ENCODE measurements at places on chromosomes 1 and 21.

DNA sequence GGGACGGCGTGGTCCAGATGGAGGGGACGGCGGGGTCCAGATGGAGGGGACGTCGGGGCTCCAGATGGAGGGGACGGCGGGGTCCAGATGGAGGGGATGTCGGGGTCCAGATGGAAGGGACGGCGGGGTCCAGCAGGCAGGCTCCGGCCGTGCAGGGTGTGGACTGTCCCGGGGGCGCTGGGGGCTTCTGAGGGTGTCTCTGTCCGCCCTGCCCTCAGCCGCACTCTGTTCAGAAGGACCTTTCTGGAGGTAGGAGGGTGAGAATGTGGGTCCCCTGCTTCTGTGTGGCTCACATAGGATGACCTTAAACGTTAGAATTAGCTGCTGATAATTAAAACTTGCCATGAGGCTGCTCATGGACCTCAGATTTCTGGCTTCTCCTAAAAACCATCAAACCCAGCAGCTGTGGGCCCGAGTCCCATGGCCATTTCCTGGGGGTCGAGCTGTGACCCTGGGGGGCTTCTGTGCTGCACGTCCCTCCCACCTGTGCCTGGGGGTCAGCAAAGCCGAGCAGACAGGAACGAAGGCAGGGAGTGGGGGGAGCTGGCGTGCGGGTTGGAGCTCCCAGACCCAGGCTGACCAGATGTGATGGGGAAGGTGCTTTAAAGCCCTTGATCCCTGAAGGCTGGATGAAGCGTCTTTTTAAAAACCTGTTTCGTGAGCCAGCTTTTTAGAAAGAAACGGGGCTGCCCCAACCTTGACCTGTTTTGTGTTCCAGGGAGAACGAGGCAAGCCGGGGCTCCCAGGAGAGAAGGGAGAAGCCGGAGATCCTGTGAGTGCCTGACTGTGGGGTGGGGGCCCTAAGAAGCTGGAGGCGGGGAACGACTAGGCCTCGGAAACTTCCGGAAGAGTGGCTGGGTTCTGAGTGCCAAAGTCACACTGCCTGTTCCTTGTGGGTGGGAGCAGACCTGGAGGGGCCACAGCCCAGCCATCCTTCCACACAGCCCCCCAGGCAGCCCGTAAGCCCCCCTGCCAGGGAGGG is 7.1 kb downstream of the COL6A1 start:
- no peak for DNase-seq

GRCh38 chr1:22182715-22183114 is 39.8 kb upstream of the WNT4 start:
- DNase-seq, result no peak

DNA sequence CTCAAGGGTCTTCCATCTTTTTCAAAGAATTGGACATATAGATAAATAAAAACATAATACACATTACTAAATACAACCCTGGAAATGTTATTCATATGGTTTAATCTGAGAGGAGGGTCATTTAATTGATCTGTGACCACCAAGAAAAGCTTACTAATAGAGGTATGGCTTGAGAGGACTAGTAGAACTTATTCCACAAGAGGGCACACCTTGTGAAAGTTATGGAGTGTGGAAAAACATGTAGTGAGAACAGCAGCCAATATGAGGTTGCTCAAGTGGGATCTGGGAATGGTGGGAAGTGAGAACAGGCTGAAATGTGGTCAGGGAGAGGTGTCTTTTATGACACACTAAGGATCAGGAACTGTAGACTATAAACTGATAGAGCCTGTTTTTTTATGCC is 973.5 kb upstream of the B3GALT2 start:
- DNase-seq, result no peak

DNA sequence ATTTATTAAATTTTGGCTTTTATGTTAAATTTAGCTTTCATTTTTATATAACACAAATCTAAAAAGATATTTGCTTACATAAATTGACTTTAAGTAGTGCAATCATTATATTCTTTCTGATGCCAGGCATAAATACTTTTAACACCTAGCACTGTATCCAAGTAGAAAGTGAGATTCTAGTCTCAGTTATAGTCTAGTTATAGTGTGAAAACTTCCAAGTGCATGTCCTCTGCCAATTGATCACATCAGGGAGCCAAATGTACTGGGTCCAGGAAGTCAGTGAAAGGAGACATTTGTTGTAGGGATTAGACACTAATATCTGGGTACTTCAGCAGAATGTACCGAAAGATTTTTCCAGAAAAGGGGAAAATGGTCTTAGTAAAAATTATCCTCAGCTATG is 290.7 kb upstream of the ZRANB2 start:
- DNase-seq, result no peak

DNA sequence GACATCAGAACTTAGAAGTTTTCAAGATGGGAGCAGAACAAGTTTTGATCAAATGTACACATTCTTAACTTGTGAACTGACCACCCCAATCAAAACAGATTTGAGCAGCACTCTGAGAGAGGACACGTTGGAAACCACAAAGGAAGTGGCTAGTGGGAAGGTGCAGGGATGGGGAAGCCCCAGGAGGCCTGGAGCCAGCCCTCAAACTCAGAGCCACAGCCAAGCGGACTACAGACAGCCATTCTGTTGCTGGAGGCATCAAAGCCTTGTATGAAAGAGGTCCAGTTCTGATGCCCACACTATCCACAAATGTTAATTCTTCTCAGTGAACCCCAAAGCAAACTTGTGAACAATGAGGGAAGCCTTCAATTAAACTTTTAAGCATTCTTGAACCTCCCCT is 143.6 kb upstream of the RAB4A start:
- no peak for DNase-seq

GRCh38 chr21:38527737-38528136 is 29.5 kb upstream of the ERG start:
- DNase-seq, result no peak

DNA sequence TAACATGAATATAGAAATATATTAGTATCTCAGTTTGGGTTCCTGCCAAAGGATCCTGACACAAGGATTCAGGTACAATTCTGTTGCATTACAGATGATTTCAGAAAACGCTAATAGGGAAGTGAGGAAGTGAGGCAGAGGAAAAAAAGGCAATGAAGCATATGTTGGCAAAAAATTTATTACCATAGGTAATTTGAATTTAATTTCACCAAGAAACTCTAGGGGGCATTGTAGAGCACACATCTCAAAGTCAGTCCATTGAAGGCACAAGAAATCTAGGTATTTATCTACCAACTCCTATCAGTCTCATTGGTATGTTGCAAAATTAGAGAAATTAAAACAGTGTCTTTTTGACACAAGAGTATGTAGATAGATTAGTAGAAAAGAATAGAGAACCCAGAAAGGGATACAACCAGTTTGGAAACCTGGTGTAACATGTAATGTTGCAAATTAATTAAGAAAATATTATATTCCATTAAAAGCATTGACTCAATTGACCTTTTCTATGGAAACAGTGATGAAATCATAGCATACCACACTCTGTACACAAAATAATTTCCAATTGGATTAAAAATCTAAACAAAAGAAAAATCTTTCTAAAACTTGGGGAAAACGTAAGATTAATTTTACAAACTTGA is 104.9 kb upstream of the SNX7 start:
- DNase-seq, result no peak

GRCh38 chr1:42369471-42369870 is 11.1 kb upstream of the RIMKLA start:
- no peak for DNase-seq

DNA sequence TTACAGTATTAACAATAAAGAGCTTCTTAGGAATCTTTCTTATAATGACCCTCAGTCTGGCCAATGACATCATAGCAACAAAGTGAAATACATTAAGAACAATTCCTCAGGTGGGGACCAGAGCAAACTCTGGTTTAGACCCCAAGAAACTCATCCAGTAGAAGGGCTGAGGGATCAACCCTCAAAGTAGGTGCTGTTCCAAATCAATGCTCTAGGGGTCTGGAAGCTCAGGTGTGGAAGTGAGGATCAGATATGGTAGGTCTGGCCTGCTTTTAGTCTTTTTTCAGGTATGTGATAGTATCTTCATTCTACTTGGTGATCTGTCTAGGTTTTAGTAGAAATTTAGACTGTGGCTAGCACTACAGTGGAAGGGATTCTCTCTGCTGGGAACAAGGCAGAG is 291.7 kb downstream of the PDE4B start:
- DNase-seq, result no peak

DNA sequence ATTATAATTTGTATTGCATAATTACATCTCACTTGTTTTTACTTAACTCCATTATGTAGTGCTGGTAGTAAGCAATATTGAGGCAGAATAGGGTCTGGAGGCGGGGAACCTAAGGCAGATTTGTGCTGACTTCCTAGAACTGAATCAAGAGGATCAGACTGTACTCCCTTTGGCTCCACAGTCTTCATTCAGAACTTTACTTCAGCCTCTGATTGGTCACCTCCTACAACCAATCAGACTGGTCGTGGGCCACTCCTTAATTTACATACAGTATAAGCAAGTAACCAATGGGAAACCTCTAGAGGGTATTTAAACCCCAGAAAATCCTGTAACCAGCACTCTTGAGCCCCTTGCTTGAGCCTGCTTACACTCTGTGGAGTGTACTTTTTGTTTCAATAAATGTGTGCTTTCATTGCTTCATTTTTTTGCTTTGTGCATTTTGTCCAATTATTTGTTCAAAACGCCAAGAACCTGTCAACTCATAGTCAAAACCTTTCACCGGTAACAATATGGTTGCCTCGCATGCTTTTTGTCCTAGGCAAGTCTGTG is 31.6 kb downstream of the ZBTB8OS start:
- DNase-seq, result no peak

All from left lung (tissue), 14 donors.